Amygdala (tissue), 56 donors: ENCODE measurements at places on chromosomes 12 and 14.

- DNase-seq, result no peak
Observed at GRCh38 chr12:41067941-41068645, 120.0 kb upstream of the PDZRN4 start.

GRCh38 chr12:83971781-83972180 is 940.8 kb downstream of the SLC6A15 start:
- DNase-seq, result no peak

DNA sequence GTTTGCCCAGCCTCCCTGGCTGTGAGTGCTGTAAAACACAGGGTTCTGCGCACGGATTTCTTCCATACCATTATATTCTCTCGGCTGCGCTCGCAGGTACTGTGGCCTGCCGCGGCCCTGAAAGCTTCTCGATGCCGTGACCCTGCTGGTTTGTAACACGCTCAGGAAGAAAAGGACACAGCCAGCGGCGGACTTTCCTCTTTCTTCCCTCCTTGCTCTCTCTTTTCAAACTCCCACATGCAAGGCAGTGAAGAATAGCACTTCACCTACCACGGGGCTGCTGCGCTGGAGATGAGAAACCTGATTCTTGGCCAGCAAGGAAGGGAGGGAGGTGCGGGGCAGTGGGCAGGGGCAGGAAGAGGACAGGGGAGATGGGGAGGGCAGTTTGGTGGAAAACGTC is 130.2 kb downstream of the RBM19 start:
- no peak for DNase-seq

DNA sequence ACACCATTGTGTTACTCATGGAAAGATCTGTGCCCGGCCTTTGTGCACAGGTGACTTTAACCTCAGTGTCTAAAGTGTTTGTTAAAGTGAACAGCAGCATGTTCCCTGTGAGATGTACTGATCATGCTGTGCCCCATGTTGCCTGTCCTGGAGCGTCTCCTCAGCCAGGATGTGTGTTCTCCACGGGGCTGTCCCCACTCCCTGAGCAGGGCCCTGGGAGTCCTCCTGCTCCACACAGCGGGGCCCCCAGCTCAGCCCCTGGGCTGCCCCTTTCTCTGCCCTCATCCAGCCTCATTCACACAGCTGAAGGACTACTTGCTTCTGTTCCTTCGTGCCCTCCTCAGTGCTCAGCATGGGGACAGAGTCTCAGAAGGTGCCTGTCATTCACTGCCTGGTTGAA is 131.5 kb downstream of the SLC38A6 start:
- DNase-seq, result no peak
